Activated T-cell treated with anti-CD3 and anti-CD28 coated beads, Interleukin-2, amount 50 U/mL, for 72 hours (primary cell): ENCODE measurements at places on chromosomes 4 and X.

DNA sequence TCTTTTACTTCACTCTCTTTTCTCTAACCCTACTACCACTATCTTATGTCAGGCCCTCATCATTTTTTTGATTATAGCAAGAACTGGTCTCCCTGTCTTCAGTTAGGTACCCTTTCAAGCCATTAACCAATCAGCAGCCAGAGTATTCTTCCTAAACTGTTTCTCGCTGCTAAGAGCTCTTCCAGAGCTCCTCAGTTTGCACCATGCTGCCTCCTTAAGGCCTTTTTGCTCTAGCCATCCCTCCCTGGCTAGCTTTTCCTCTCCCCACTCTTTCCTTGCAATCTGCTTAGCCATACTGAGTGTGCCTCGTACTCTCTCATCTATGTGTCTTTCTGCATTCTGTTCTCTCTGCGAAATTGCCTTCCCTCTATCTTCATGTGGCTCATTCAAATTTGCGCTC is 32.9 kb downstream of the KIF4A start:
- H3K27me3 ChIP-seq, result peaks cover 29% of the 10 kb centered on the region
- H3K4me1 ChIP-seq, result no peaks in the 10 kb centered on the region
- no peak for DNase-seq
- H3K27ac ChIP-seq, result no peak overlapping the region

DNA sequence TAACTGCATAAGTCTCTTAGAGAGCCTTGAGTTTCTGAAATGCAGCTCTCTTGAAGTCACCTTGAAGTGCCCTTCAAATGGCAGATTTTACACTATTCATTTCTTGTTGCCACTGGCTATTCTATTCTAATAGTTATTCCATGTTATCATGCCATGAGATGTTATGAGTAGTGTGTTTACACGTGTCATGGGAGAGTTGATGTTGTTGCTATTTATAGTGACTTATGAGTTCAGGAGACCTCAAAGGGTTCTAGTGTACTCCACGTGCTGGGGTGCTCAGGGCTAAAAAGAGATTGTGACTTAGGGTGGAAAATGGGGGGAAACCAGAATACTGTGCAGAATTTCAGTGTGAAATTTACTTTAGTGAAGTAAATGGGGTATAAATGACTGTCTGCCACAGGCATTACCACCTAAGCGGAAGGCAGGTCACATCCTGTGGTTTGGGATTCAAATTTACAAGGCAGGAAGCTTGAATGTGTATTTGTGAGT is 77.1 kb upstream of the SLC4A4 start:
- H3K27ac ChIP-seq, result no peak overlapping the region
- H3K27me3 ChIP-seq, result no peaks in the 10 kb centered on the region
- DNase-seq, result no peak
- H3K4me1 ChIP-seq, result peaks cover 10% of the 10 kb centered on the region
- no peak overlapping the region for H3K4me3 ChIP-seq

GRCh38 chr4:173357939-173358338 is 12.8 kb upstream of the SAP30 start:
- no peaks in the 10 kb centered on the region for H3K27me3 ChIP-seq
- no peaks in the 10 kb centered on the region for H3K4me1 ChIP-seq
- no peak overlapping the region for H3K4me3 ChIP-seq
- no peak overlapping the region for H3K27ac ChIP-seq
- DNase-seq, result no peak
- H3K36me3 ChIP-seq, result no peaks in the 10 kb centered on the region

DNA sequence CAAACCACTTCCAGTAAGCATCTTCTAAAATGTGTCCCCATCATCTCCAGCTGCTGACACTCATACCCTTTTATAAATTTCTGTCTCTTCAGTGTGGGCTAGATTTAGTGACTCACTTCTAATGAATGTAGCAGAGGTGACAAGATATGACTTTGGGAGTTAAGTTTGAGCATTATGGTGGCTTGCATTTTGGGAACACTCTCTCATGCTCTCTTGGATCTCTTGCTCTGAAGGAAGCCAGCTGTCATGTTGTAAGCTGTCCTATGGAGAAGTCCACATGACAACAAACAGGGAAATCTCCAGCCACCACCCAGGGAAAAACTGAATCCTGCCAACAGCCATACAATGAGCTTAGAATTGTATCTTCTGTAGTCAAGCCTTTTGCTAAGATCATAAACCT is 691.3 kb upstream of the PCDH7 start:
- DNase-seq, result no peak
- no peaks in the 10 kb centered on the region for H3K4me1 ChIP-seq
- H3K27me3 ChIP-seq, result no peaks in the 10 kb centered on the region

GRCh38 chrX:107514944-107515343 is 65.5 kb downstream of the FRMPD3 start:
- H3K27me3 ChIP-seq, result peaks cover 58% of the 10 kb centered on the region
- H3K4me3 ChIP-seq, result no peak overlapping the region
- H3K36me3 ChIP-seq, result no peaks in the 10 kb centered on the region
- H3K27ac ChIP-seq, result no peak overlapping the region
- no peak for DNase-seq
- no peaks in the 10 kb centered on the region for H3K4me1 ChIP-seq

- H3K4me1 ChIP-seq, result peaks cover 51% of the 10 kb centered on the region
- no peak overlapping the region for H3K4me3 ChIP-seq
- H3K27ac ChIP-seq, result no peak overlapping the region
- DNase-seq, result no peak
- H3K36me3 ChIP-seq, result no peaks in the 10 kb centered on the region
Observed at GRCh38 chrX:118352566-118352965, 6.7 kb downstream of the WDR44 start.

- no peaks in the 10 kb centered on the region for H3K4me1 ChIP-seq
- DNase-seq, result no peak
- no peaks in the 10 kb centered on the region for H3K27me3 ChIP-seq
- H3K36me3 ChIP-seq, result no peaks in the 10 kb centered on the region
- no peak overlapping the region for H3K4me3 ChIP-seq
- H3K27ac ChIP-seq, result no peak overlapping the region
Observed at GRCh38 chr4:126758493-126758892, 874.3 kb upstream of the INTU start.

GRCh38 chrX:9341291-9342201 is 123.3 kb upstream of the TBL1X start:
- H3K4me3 ChIP-seq, result peak overlapping the region; percentile 38
- no peaks in the 10 kb centered on the region for H3K27me3 ChIP-seq

DNA sequence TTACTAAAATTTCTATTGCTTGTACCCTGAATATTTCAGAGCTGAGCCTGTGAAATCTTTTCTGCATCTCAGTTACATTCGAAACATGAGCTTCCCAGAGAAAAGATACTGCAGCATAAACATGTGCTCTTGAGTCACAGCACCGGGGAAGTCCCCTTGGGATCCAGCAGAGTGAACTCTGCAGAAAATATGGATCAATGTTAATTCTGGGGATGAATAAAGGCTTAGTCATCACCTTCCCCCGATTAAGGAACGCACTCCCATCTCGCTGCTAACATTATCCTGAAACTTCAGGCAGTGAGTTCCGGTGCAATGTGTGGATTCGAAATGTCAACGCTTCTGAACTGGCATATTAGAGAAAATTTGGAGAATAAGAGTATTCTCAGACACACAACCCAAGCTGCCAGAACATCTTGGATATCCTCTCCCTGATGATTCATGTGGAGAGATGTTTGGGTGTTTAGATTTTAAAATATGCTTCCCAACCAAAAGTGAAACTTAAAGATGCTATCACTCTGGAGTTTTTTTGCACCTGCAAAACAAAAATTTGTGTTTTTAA is 90.8 kb downstream of the IRF2 start:
- peaks cover 6% of the 10 kb centered on the region for H3K27me3 ChIP-seq
- H3K27ac ChIP-seq, result no peak overlapping the region
- peaks cover 58% of the 10 kb centered on the region for H3K4me1 ChIP-seq

DNA sequence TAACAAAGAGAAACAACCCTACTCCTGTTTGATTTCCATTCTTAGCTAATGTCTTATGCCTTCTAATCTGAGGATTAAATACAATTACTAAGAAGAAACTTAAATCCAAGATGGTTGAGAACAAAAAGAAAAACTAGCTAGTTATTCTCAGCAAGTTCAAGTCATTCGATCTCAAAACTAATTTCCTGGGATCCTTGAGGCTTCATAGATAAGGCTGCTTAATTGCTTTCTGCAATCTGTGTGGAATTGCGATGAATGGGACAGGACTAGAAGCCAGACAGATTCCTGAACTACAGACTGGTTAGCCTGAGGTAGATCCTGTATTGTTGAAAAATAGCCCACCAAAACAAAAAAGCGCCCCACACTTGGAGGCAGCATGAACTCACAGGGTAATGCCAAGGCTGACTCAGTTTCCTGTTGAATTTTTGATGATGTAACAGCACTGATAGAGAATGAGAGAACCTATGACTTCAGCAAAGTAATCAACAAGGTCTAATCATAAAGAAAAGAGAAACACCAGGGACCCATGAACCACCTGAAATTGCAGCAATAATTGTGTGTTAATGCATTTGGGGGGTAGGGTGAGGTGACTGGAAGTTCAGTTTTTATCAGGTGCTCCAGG is 33.9 kb downstream of the KLHL15 start:
- H3K27ac ChIP-seq, result peak overlapping the region; percentile 86
- peaks cover 26% of the 10 kb centered on the region for H3K4me1 ChIP-seq
- peak; percentile 5 for DNase-seq
- peak overlapping the region; percentile 72 for H3K4me3 ChIP-seq
